ENCODE measurements at places on chromosomes 2 and 18.

DNA sequence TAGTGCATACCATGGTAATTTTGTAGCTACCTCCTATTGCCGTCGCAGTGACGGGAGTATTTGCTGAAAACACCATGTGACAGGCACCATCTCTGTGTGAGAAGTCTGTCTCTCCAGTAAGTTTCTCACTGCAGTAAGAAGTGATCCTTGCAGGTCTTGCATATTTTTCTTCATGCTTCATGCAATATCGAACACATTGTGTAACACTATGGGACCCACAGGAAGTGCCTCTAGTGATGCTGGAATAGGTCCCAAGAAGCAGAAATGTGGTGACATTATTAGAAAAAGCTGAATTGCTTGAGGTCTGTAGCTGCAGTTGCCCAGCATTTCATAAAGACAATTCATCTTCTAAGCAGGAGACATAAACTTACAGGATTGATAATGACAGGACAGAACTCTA lies 167.6 kb downstream of the DCDC2C start:
- no peak for DNase-seq

- DNase-seq = no peak
Observed at GRCh38 chr2:60313470-60314172, 239.8 kb downstream of the BCL11A start.

DNA sequence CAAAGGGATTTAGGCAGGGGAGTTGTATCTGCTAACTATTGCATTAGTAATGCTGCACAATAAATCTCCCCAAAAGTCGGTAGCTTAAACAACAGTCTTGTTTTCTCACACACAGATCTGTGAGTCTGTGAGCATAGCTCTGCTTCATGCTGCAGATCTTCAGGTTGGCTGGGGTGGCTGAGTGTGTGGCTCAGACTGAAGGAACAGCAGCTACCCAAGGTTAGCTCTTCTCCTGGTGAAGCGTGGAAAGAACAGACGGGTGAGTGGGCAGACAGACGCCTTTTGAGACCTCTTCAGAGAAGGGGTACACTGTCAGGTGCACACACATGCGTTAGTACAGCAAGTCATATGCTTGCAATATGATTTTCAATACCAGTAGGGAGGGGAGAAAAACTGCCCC lies 3.9 kb upstream of the CCDC85A start:
- no peak for DNase-seq

GRCh38 chr2:223723954-223724411 lies 113.4 kb downstream of the AP1S3 start:
- no peak for DNase-seq

GRCh38 chr2:129754421-129754820 lies 225.0 kb upstream of the RAB6C start:
- DNase-seq = no peak

GRCh38 chr2:188068093-188068492 lies 223.6 kb upstream of the GULP1 start:
- DNase-seq = no peak

- DNase-seq = no peak
Observed at GRCh38 chr2:55827855-55828254, 95.7 kb downstream of the EFEMP1 start.

GRCh38 chr2:143694335-143694734 lies 565.1 kb downstream of the ARHGAP15 start:
- no peak for DNase-seq
